Stimulated activated CD8-positive, alpha-beta memory T cell treated with anti-CD3 and anti-CD28 coated beads, Interleukin-4, amount 100 ng/mL, for 1 hour (primary cell): ENCODE measurements at places on chromosomes 2 and 18.

DNA sequence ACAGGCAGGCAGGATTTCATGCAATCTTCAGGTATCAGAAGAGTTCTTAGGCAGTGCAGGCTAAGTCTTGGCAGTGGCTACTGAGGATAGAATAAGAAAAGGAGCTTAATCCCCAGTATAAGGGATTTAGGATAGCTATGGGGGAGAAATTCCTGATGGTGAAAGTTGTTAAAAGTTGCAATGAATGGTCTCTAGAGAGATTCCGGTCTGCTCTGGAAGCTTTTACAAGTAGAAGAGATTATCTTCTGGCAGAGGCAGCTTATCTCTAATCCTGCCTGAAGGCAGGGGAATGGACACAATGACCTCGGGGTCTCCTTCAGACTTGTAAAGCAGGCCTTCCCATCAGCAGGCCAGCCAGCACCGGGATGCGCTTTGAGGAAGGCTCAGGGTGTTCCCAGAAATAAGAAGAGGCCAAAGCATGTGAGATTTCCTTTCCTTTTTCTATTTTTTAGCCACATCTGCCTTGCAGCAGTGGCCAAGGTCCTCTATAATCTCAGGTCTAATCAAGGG is 253.9 kb upstream of the KLHL29 start:
- no peak for DNase-seq

GRCh38 chr2:209970271-209970670 is 32.2 kb upstream of the RPE start:
- no peak for DNase-seq

GRCh38 chr2:152518641-152519580 is 183.9 kb downstream of the FMNL2 start:
- no peak for DNase-seq

DNA sequence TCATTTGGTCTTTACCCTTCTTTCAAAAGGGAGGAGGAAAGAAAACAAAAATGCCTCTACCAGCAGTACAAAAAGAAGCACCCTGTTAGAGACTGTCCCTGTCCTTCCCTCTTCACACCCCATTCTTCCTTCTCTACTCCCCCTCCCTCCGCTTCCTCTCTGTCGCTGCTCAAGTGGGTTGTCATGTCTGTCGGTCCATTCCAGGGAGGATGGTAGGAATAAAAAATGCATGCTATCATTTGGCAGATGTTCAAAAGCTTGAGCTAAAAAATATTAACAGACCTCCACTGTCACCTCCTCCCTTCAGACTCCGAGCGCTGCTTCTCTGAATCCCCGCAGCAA is 482.0 kb downstream of the BCL11A start:
- DNase-seq, result no peak

DNA sequence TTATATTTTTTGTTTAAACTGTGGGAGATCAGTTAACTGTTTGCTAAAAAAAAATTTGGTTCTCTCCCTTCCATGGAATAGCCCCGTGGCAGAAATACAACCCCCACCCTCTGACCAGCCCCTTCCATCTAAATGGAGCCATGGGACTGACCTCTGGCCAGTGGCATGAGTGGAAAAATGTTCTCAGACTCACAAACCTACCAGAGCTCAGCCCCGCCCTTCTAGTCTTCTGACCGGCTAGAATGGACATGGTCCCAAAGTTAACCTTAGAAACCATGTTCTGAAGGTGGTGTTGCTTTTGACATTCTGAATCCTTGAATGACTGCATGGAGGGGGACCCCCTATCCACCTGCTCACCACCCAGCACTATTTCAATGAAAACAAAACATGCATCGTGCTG is 1.3 kb upstream of the CHRNA1 start:
- no peak for DNase-seq

DNA sequence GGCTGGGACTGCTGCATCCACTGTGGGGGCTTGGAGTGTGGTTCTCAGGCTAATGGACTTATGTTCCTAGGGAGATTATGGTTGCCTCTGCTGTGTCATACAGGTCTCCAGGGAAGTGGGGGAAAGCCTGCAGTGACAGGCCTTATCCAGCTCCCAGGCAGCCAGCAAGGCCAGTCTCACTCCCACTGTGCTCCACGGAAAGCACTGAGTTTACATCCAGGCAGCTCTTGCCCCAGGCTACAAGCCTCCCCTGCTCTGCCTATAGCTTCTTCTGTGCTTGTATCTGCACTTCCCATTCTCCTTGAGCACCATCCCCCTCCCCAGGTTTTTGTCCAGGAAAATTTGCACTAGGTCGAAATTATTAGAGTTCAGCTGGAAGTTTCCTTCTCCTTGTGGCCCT is 231.9 kb downstream of the ZRANB3 start:
- DNase-seq, result no peak

DNA sequence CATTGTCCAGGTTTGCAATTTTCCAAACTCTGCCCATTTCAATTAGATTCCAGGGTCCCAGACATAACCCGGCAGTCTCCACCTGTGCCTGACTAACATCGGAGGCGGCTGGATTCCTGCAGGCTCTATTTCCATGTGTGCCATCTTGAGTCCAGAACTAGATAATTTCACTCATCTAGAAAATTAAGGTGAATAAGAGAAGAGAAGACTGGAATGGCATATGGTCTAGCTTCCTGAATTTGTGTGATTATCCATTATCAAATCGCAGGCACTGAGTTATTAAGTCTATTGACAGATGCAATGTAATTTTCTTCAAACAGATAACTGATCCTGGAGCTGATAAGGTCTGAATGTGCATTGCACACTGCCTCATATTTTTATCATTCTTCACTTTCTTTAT is 305.2 kb downstream of the ETAA1 start:
- DNase-seq, result no peak

GRCh38 chr2:48391616-48392015 is 138.3 kb upstream of the STON1 start:
- DNase-seq, result no peak
